SW480 (cell line): ENCODE measurements at places on chromosomes 2 and 18.
A peak's percentile ranks its signal among the peaks of the same experiment; 100 is the strongest.

DNA sequence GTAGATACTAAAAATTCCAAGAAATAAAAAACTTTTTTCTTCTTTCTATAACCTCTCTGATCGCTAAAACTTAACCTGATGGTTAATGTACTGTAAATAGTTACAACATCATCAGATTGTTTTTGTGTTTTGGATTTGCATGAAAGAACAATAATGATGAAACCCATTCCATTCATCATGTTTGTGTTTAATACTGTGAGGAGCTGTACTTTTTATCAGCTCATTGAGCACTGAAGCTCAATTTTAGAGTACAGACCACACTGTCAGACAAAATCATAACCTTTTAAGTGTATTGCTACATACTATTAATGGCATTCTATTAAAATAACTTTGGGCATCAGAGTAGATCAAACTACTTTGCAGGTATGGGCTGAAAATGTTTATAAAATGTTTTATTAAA is 14.8 kb upstream of the BBS5 start:
- DNase-seq: no peak

DNA sequence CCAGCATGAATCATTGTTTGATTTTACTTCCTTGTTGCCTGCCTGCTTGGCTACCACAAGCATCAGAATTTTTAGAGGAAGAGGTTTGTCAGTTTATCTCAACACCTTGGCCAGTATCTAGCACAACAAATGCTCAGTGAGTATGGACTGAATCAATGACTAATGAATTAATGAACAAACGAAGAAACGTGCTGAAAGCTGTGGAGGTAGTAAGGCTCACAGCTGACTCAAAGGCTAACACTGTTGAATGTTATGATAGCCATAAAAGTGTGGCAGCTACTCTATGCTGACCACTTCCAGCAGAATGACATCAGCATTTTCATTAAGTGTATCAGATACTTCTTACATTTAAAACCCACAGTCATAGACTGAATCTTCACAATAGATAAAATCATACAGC is 543.4 kb downstream of the IRS1 start:
- peak; percentile 2 for DNase-seq

GRCh38 chr2:23757686-23758433 is 169.1 kb downstream of the ATAD2B start:
- peak; percentile 46 for DNase-seq

DNA sequence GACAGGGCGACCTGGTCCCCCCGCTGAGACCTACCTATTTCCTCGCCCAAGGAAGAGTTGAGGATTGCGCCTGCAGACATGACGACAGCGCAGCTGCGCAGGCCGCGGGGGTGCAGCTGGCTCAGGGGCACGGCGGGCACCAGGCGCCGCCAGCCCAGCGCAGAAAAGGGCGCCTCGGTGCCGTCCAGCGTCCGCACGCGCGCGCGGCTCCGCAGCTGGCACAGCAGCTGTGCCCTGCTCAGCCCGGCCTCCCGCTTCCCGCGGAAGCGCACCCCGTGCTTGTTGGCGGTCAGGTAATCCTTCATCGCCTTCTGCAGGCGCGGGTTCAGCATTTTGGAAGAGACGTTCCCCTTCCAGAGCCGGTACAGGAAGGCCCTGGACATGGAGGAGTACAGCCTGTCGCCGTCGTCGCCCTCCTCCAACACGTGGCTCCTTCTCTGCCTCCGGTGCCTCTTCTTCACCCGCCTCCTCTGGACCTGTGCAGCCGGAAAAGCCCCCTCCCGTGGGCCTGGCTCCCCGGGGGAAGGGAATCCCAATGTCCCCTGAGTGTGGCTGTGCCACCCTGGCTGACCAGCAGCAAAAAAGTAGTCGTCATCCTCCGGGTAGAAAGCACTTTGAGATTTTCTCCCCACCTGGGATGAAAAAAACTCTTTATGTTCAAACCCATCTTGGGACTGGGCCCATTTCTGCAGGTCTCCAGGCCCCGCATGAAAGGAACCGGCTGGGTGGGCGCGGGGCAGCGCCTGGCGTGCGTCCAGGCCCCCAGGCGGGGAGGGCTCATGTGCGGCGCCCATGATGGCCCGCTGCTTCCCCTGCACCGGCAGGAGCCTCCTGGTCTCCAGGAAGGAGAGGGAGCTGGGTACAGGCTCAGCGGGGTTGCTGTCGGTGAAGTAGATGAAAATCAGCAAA is 42.7 kb downstream of the ST6GAL2 start:
- no peak for DNase-seq

- no peak for DNase-seq
Measured at GRCh38 chr2:162006337-162006736, 67.7 kb downstream of the DPP4 start.

- no peak for DNase-seq
Measured at GRCh38 chr2:152242787-152243472, 67.4 kb upstream of the STAM2 start.

- no peak for DNase-seq
Measured at GRCh38 chr2:33135645-33136044, 188.9 kb downstream of the LTBP1 start.

- DNase-seq: no peak
Measured at GRCh38 chr18:3089579-3089978, 76.6 kb upstream of the LPIN2 start.

DNA sequence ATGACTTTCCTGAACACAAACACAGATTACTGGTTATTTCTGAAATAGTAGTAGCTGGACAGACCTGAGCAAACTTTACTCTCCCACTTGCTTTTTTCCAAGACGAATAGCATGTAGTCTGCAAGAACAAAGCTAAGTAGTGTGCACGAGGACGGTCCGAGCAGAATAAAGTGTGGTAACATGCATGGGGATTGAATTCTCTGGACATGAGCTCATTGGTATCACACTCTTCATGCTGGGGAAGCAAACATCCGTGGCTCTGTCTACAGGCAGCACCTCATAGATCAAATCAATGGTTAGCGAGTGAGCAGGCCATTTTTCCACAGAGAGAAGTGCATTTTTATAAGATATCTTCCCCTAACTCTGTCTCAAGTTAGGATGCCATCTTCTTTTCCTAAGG is 164.8 kb upstream of the STK17B start:
- DNase-seq: no peak

DNA sequence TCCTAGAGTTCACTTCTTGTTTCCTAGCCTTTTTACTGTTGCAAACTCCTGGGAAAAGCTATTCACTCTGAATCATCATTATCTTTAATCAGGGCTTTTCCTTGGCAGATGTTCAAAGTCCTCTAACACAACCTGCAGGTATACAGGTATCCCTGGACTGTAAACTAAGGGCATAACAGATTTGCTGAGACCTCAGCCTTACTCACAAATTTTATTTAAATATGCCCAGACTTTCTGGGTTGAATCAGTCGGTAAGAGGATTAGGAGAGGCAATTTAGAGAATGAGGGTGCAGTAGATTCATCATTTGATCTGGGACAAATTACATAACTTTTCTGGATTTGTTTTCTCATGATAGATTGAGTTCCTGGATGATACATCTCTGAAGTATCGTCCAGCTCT is 217.8 kb upstream of the STON1 start:
- no peak for DNase-seq

- no peak for DNase-seq
Measured at GRCh38 chr2:195049372-195050031, 607.5 kb upstream of the SLC39A10 start.

GRCh38 chr2:125696560-125696959 is 959.4 kb upstream of the GYPC start:
- peak; percentile 2 for DNase-seq

GRCh38 chr2:225600444-225600843 is 200.9 kb downstream of the NYAP2 start:
- DNase-seq: no peak

GRCh38 chr18:37341473-37342086 is 224.0 kb downstream of the CELF4 start:
- DNase-seq: no peak

GRCh38 chr2:227871375-227871791 is at the start of gene DAW1:
Gene DAW1 (plus strand): TSS chr2:227871631. CDS start chr2:227871690, 59 bp downstream.
- DNase-seq: peak; percentile 11

GRCh38 chr18:49757513-49758262 is 55.6 kb downstream of the ACAA2 start:
- peak; percentile 4 for DNase-seq

DNA sequence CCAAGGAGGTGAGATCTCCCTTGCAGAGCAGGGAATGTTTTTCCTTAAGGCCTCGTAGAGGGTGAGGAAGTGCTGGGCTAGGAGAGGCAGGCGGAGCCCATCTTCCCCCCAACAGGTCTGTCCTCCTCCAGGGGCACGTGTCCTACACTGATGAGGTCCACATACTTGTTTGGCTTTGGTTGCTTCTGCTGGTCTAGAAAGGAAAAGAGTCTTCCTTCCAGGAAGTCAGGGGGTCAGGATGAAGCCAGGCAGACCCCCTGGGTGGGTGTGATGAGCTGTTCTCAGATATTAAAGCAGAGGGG is 6.0 kb downstream of the SH3BP4 start:
- no peak for DNase-seq

- peak; percentile 27 for DNase-seq
Measured at GRCh38 chr18:63016270-63016669, 300.9 kb downstream of the PHLPP1 start.

GRCh38 chr2:222711315-222711940 is 40.0 kb downstream of the MOGAT1 start:
- no peak for DNase-seq

DNA sequence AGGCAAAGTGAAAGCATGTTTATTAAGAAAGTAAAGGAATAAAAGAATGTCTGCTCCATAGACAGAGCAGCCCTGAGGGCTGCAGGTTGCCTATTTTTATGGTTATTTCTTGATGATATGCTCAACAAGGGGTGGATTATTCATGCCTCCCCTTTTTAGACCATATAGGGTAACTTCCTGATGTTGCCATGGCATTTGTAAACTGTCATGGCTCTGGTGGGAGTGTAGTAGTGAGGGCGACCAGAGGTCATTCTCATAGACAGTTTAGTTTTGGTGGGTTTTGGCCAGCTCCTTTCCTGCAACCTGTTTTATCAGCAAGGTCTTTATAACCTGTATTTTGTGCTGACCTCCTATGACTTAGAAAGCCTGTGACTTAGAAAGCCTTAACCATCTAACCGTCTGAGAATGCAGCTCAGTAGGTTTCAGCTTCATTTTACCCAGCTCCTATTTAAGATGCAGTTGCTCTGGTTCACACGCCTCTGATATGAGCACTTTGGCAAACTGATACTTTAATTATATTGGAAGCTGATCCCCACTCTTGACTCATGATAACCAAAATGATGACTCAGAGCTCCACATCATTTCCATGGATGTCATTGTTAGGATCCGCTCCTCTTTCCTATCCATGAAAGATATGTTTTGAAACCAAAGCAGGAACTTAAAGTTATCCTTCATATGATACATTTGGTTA is 14.5 kb upstream of the ERMN start:
- DNase-seq: no peak

- DNase-seq: peak; percentile 86
Measured at GRCh38 chr2:237614151-237614720, 13.2 kb upstream of the LRRFIP1 start.

DNA sequence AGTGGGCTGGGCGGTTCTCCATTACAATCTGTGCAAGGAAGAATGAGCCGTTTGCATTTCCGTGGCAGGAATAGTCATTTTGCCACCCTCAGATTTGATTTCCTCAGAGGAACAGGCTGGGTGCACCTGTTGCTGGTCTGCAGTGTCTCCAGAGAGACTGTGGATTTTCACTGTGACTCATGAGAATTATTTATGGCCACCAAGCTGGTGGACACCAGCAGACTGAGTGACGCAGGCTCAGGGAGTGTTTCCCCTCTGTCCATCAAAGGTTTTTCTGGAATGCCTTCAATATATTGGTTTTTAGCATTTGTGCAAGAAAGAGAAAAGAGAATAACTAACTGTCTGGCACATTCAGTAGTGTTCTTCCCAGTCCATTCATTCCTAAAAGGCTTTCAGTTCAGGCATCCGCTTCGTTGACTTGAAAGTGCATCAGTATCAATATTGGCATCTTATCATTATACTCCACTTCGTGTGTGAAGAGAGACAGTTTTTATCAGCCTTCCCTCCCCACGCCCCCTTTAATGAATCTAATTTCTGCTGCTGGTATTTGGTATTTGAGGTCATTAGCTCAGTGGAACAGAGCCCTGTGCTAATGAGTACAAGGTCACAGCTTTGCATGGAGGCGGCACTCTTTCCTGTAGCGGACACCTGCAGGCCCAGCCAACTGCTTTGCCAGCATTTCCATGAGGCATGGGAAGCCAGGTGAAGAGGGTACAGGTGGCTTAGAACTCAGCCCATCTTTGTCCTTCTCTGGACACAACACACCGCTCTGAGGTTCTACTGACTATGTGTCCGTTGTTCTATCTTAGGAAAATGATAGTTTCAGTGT is 39.9 kb downstream of the PRKCE start:
- no peak for DNase-seq

DNA sequence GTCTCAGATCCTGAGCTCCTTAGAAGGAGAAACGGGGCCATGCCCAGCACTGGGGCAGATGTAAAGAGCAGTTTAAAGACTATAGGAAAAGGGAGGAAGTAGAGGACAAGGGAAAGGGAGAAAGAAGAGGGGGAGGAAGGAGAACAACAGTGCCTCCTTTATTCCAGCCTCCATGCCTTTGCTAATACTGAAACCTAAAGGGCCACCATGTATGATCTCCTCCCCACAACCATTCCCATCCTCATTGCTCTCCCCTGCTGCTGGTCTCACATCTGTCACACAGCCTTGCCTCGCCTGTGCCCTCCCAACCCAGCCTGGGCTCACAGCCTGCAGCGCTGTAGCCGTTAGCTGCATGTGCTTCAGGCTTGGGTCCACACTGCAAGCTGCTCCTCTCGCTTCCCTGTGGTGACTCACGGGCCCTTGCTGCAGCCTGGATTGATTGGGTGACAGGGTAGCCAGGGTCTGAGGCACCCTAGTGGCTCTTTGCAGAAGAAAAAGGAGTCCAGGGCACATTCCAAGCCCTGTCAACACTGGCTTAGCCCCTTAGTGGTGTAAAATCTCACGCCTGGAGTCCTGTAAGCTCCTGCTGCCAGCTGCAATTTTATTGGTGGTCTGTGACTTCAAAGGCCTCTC is 281.9 kb downstream of the SRBD1 start:
- peak; percentile 41 for DNase-seq

DNA sequence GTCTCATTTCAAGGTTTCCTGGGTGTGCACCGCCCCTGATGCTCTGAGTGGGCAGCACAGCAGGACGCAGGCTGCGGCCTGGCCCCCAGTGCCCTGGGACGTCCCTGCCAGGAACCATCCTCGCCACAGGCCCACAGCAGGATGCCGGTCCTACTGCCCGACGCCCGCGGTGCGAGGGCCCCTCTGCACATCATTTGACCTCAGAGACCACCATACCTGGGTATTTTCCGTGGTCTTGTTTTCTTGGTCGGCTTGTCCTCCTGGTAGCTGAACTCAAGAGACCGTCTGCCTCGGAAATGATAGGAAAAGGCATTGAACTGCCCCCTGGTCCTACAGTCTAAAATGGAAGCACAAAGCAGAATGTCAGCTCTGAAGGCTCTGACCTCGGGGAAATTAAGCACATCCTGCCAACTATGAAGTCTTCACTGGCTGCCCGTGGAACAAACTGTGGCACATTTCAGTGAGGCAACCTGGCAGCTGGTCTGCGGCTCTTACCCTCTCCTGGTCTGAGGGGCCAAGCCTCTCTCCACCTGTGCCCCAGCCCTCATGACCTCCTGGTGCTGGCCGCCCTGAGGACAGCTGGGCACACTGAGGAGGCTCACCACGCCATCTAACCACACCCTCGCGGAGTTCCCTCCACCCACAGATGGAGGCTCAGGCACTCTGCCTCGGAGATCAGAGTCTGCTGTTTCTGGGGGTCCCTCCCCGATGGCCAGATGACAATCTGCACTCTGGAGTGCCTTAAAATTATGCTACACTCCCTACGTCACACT is 105.0 kb downstream of the PXDN start:
- DNase-seq: no peak

- DNase-seq: no peak
Measured at GRCh38 chr2:152339556-152340286, 4.7 kb downstream of the FMNL2 start.

- no peak for DNase-seq
Measured at GRCh38 chr2:235839226-235839625, 329.0 kb downstream of the GBX2 start.
